ENCODE measurements at places on chromosomes 5 and 9.

- DNase-seq: peak; percentile 48
These were observed 36.8 kb upstream of the TEX48 start for GRCh38 chr9:114718801-114719221.

DNA sequence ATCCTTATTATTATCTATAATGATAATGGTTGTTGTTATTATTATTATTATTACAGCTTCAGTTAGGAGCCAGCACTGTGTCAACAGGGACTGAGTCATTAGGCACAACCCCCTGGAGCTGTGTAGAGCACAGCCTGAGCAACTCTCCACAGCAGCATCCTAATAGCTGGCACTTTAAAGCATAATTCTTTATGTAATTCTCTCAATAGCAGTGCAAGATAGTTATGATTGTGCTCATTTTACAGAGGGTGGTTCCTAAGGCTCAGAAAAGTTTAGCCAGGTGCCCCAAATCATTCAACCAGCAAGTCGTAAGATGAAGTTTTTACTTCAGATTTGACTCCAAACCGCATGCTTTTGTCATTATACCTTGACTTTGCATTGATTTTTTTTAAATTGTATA lies 390.3 kb downstream of the ANXA1 start:
- DNase-seq: no peak

GRCh38 chr5:28468166-28468565 lies 1429.8 kb upstream of the CDH9 start:
- DNase-seq: no peak

DNA sequence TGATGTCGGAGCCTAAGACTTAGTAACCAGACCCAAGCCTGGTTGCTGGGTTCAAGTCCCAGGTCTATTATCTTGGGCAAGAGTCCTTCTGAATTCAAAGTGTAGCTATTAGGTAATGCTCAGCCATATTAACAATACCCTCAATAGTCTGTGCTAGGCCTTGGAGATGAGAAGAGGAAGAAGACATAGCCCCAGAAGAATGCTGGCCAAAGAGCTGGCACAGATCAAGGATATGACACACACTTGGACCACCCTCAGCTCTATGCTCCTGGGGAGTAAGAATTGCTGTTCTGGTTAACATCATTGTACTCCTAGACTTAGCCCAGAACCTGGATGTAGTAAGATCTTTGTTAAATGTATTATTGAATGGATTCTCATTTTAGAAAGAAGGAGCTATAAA lies 426.7 kb downstream of the CDK5RAP2 start:
- DNase-seq: no peak

- DNase-seq: no peak
These were observed 877 bp downstream of the SH3GLB2 start for GRCh38 chr9:129027224-129027684.

- no peak for DNase-seq
These were observed 92.6 kb upstream of the GDNF start for GRCh38 chr5:37932450-37932849.

DNA sequence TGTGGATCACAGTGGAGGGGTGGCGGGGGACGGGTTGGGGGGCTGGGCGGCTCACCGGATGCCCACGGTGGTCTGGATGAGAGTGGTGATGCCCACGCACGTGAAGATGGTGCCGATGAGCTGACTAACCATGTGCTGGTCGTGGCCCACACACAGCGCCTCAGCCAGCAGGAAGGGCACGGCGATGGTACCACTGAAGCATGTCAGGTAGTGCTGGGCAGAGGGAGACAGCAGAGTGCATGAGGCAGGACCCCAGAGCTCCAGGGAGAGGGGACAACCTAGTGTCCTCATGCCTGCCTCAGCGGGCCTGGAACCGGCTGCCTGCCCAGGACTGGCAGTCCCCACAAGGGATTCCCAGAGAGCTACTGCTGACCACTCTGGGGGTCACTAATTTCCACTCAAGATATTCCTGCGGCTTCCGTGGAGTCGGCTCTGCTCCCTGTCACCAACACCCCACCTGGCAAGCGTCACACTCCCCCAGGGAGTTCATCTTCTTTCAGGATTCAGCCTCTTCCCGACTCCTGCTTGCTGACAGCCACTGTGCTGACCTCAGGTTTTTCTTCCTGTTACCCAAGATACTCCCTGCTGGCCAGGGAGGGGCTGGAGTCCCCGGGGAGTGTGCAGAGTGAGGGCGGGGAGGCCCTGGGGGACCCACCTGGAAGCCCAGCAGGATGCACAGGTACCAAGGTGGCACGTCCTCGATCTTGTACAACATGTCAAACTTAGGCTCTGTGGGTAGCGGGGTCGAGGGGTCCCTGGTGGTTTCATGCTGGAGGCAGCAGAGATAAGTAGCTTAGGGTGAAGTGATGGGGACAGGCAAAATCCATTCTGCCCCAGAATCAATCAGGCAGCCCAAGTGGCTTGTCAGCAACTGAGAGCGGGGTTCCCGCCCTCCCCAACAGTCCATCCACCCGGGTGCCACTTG lies 998 bp downstream of the SLC23A1 start:
- DNase-seq: no peak

- DNase-seq: no peak
These were observed 30.1 kb downstream of the SLIT3 start for GRCh38 chr5:169270827-169271226.

DNA sequence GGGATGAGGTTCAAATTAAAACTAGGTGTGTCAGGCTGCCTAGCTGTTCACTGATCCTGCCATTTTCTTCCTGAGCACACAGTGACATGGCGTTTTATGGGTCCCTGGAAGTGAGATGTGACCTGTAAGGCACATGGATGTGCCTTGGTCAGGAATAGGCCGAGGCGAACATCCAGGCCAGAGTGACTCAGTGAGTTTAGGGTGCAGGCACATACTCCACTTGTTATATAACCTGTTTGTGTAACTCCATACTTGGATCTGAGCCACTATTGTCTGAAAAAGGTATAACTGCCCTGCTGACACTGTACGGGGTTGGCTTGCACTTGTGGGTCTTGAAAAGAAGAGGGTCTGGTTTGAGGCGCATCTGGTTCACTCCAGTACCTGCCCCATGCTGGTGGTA lies 150.1 kb upstream of the ADAMTS16 start:
- DNase-seq: no peak

DNA sequence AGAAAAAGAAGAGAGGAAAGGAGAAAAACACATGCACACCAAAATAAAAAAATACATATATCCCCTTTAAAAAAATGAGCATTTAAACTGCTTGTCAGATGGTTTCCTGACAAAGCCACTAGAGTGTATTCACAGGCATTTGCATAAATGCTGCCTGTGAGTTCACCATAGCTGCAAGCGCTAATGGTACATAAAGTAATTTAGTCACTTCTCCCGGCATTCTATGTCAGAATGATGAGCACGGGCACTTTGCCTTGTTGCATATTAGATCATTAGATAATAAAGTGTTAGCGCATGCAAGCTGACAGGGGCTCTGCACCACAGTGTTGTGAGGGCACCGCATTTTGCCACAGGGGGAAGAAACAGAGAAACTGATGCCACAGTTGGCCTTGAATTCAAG lies 280.6 kb downstream of the EBF1 start:
- peak; percentile 24 for DNase-seq

GRCh38 chr9:98943682-98944056 lies at the start of gene COL15A1:
Gene COL15A1, plus strand, starts transcription at chr9:98943907. Its CDS starts 155 bp downstream, at chr9:98944062.
- no peak for DNase-seq

DNA sequence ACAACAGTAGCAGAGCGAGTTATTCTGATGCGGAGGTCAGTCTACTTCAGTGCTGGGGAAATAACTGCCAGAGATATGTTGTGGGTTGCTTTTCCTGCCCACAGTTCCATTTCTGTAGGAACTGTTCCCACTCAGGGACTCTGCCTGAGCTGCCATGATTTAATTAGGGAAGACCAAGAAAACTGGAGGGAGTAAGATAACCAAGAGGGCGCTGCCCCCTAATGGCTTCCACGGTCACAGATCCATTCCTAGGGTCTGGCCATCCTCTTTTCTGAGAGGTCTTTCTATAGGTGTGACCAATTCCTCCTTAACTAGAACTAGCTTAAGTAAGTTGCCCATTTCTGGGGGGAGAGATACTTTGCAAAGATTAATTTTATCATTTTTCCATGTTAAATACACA lies 125.9 kb downstream of the APBA1 start:
- no peak for DNase-seq

GRCh38 chr9:36129139-36129538 lies 7.4 kb upstream of the GLIPR2 start:
- no peak for DNase-seq

GRCh38 chr5:946720-947625 lies 54.3 kb downstream of the TRIP13 start:
- DNase-seq: no peak

DNA sequence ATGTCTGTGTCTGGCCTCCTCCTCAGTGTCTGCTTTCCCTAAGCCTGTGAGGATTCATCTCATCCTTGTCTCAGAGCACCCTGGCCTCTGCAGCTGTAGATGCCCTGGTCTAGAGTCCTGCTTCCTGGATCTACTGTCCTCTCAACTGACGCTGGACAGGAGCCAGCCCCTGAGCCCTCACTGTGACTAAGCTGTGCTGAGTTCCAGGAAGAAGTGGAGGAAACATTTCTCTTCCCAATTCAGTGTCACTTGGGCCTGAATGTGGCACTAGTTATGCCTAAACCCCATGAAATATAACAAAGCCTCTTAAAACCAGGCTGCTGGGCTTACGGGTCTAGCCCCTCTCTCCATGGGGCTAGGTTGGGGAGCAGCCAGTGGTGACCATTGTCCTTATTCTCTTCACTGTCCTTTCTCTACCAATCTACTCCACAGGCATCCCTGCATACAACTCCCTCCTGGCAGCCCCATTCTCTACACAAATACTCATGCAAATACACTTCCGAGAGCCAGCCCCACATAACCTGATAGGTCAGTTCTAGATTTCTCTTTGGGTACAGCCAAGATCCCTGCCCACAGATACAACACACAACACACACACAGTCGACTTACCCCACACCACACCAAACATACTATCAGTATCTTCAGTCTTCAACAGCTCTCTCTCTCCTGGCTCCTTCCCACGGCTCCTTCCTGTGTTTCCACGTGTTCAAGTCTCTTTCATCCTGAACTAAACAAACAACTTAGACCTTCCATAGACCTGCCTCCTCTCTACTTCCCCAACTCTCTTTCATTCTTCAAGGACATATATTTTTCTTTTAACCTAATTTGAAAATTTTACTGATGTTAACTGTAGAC lies 220.8 kb downstream of the SNX18 start:
- no peak for DNase-seq

GRCh38 chr5:31682851-31683250 lies 43.9 kb downstream of the PDZD2 start:
- DNase-seq: no peak

DNA sequence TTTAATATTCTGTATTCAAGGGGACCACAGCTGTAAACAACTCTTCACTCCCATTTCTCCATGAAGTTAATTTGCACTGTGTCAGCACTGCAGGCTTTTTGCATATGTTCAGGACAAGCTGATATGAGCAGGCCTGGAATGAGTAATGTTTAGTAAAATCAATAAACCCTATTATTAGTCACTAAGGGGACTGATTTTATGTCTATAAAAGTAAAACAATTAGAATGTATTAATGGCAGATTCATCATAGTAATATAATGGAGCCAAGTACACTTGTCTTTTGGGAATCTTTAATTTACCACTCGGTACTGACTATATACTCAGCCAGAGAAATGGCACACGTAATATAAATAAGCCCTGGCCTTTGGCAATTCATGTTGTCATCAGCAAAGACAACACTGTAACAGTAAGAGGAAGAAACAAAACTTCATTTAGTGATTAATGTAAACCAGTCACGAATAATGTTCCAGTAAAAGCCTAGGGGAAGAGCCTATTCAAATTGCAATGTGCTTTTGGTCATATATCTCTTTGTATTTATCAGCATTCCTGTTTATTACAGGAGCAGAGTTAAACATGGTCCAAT lies 111.6 kb downstream of the ZNF608 start:
- DNase-seq: no peak

All from GM10248 (cell line).